Fibroblast of the conjunctiva (primary cell): ENCODE measurements at places on chromosomes 6 and 20.

DNA sequence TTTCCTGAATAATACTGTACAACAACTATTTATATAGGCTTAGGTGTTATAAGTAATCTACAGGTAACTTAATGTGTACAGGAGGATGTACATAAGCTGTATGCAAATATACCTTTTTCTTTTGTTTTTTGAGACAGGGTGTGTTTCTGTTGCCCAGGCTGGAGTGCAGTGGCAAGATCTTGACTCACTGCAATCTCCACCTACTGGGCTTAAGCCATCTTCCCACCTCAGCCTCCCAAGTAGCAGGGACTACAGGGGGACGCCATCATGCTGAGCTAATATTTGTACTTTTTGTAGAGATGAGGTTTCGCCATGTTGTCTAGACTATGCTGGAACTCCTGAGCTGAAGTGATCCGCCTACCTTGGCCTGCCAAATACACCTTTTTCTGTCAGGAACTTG lies 191.7 kb upstream of the ZNF217 start:
- DNase-seq: no peak

- DNase-seq: no peak
These were observed 276.5 kb downstream of the CDKAL1 start for GRCh38 chr6:20810727-20811108.

DNA sequence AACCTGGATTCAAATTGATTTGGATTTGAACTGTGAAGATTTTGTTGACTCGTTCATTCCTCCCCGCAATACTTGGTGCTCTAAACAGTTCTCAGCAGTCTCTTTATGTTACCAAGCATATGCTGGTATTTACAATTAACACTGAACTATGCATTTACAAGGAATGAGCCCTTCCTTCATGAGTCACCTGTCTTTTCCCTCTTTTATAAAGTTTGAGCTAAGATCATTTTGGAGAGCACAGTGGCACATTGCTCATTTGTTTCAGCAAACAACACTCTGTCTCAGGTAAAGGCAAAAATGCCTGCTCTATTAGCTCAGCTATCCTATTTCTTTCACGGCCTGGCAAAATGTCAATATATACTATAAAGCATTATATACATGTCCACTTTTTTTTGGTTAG lies 285.4 kb downstream of the PHACTR1 start:
- DNase-seq: no peak

GRCh38 chr20:24102290-24102689 lies 113.7 kb upstream of the GGTLC1 start:
- no peak for DNase-seq

- peak; percentile 13 for DNase-seq
These were observed 143.4 kb upstream of the HMGN3 start for GRCh38 chr6:79377888-79378348.

- no peak for DNase-seq
These were observed 11.0 kb upstream of the FBXL4 start for GRCh38 chr6:98958776-98959175.

DNA sequence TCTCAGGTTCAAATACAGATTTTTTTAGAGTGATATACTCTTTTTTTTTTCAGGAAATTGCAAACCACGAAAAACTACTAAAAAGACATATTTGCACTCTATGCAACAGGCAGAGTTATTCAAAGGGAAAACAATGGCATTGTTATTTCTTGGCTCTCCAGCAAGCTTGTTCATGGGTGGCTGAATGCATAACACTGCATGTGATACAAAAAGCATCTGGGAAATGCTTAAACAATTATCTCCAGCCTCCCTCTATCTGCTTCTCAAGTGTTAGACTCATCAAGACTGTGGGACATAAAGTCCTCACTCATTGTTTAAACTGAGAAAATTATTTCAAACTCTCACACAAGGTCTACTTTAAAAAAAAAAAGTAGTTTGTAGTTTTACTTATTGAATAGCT lies 7.3 kb upstream of the COL12A1 start:
- DNase-seq: no peak

GRCh38 chr6:2857580-2858337 lies 16.1 kb upstream of the SERPINB1 start:
- DNase-seq: peak; percentile 67

DNA sequence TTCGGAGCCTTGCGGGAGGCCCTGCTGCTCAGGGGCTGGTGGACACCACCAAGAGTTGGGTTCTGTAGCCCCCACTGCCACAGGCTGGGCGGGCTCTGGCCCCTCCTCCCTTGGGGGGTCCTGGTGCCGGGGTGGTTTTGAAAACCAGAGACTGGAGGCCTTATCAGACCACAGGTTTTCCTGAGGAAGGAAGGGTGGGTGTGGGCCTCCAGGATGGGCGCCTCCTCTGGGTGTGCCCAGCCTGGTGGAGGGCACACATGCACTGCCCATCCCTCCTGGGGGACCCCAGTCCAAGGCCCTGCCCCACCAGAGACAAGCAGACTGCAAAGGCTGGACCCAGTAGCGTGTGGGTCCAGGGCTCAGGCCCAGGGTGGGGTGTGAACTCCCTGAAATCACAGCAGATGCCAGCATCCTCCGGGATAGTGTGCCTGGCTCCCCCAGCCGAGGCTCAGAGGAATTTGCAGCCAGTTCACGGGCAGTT lies 13.5 kb upstream of the ZBTB46 start:
- DNase-seq: no peak

DNA sequence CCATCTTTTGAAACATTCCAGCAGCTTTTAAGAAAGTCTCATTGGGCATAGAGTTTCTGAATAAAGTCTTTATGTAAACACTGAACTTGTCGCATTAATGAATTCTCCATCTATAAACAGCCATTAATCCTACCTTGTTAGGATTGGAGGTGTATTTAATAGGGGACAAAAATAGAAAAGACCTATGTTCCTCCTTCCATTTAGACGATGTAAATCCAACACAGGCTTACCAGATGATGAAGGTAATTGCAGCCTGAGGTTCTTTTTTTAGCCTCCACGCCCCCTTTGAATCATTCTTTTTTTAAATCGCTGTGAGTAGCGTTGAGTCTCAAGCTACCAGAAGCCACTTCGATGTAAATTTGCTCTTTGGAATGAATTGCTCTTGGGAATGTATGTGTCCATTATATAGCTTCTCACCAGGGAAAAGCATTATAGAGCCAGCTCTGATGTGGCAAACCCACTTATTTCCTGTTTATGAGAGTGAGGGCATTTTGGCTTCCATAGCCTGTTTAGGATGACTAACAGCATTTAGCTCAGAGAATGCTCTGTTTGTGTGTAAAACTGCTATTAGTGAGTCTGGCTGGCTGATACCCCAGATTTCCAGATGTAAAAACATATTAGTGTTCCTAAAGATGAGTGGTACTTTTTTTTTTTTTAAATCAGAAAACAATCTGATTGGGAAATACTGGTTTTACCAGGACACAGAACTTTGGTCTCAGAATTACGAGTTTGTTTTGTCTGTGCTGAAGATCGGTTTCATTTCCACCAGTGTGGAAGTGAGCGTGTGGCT lies 74.9 kb upstream of the CLDN20 start:
- DNase-seq: peak; percentile 87

GRCh38 chr6:56227071-56227879 lies 20.1 kb downstream of the COL21A1 start:
- DNase-seq: peak; percentile 83

GRCh38 chr6:148852688-148853087 lies 105.9 kb downstream of the UST start:
- DNase-seq: no peak

DNA sequence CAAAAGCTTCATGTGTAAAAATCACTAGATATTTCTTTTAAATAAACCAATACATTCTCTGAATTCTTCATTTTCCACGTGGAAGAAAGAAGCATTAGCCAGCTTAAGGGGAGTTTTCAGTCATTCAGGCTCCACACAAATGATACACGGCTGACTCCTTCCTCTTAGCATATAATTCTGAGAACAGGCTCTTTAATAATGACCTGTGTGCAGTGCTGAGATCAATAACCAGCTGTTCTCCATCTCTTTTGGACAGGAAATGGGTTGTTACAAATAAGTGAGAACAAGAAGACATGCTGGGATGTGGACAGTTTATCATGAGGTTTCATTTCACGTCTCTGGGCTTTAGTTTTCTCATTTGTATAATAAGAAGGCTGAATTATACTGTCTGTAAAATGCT lies 146.9 kb upstream of the C6orf118 start:
- no peak for DNase-seq

DNA sequence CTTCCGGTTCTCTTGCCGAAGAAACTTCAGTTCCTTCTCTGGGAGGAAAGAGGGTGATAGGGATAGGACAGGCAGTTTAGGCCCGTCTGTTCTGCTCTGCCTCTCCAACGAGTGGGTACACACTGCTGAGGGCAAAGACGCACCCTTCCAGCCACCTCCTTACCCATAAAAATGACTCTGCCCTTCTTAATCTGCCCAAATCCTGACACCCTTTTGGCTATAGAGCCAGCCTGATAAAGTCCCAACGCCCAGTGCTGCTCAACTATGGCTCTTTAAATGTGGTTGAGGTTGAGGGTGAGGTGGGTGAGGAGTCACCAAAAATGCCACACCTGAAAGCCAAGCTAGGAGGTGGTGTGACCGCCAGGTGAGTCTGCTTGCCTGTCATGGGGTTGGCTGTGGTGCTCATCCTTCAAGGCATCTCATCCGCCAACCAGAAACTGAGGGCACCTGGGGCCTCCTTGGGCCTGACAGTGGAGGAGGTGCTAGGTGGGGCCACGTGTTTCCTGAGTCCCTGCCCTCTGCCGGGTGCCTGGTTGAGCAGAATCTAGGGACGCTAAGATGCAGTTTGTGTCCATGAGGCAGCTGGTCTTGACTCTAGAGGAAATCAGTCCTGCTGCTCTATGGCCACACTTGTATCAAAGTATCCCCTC lies 16.3 kb downstream of the CCDC167 start:
- DNase-seq: no peak

DNA sequence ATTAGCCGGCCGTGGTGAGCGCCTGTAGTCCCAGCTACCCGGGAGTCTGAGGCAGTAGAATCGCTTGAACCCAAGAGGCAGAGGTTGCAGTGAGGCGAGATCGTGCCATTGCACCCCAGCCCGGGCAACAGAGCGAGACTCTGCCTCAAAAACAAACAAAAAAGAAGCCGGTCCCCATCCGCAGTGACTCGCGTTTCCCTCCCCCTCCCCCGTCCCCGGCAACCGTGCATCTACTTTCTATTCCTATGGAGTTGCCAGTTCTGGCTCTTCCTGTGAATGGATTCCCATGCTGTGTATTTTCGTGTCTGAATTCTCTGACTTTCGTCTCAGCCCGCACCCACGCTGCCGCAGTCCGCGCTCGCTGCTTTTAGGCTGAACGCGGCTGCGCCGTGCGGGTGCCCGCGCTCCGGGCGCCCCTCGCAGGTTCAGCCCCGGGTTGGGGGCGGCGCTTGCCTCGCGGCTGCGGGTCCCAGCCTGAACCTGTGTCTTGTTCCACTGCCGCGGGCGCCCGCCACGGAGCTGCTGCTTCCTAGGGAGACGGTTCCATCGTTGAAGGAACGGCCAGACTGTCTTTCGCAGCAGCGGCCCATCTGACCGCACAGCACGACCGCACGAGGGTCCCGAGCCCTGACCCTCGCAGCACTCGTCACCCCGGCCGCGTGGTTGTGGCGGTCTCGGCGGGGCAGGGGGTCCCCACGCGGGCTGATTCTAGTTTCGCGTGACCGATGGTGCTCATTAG lies 1.1 kb upstream of the MRGBP start:
- DNase-seq: no peak

DNA sequence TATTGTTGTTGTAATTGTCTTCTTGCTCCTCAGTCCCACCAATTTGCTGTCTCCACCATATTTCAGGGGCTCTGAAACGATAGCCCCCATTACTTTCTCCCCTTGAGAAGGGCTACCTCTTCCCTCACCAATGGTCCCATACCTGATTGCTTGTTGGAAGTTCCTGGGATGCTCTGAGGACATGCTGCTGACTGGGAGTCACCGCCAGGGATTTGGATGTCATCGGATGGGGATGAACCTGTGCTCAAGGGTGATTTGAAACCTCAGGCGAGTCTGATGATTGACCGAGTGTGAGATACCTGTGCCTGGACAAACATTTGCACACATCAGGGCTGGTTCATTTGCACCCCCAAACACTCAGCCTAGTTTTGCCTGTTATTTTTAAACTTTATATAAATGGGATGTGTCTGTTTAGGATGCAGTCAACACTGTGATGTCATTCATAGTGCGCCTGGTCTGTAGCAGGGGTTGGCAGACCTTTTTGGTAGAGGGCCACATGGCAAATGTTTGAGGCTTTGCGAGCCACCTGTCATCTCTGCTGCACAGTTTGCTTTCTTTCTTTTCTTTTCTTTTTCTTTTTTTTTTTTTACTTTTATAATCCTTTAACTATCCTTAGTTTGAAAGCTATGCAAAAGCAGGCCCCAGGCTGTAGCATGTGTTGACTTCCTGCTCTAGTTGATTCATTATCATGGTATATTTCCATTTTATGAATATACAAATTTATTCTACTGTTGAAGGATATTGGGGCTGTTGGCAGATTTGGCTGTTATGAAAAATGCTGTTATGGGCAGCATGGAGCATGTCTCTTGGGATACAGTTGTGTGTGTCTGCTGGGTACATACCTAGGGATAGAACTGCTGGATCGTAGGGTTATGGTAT lies 118.5 kb upstream of the PHACTR3 start:
- no peak for DNase-seq

DNA sequence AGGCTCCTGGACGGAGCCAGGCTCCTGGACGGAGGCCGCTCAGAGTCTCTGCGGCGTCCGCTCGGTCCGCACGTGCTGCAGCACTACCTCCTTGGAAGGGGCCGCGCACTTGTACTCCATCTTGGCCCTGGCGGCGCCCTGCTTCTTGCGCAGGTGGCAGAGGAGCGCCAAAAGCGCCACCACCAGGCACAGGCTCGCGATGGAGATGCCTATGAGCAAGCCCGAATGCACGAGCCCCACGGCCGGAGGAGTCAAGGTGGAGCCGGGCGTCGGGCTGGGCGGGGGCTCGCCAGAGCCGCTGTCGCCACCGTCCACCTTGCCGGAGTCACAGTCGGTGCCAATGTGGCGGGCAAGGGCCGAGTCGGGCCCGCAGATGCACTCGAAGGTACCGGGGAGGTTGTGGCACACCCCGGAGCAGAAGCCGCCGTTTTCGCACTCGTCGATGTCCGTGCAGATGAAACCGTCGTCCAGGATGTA lies 1.7 kb downstream of the THBD start:
- no peak for DNase-seq

DNA sequence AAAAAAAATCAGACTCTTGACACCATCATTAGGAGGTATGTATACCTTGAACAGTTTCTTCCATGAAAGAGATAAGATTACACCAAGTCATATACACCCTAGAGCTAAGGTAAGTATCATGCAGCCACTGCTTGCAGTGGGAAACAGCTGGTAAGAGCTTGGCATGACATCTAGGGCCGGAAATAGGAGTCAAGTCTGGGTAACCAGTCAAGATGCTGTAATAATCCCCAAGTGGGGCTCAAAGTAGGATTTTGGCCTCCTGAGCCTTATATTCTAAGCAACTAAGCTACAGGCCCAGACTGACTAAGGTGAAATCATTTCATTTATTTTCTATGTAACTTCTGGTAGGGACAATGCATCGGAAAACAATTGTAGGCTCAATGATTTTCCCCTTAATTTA lies 23.9 kb downstream of the TRERF1 start:
- no peak for DNase-seq
